ENCODE measurements at places on chromosomes 6 and 20.

GRCh38 chr6:54717849-54718455 lies 128.6 kb upstream of the FAM83B start:
- peak; percentile 24 for DNase-seq

DNA sequence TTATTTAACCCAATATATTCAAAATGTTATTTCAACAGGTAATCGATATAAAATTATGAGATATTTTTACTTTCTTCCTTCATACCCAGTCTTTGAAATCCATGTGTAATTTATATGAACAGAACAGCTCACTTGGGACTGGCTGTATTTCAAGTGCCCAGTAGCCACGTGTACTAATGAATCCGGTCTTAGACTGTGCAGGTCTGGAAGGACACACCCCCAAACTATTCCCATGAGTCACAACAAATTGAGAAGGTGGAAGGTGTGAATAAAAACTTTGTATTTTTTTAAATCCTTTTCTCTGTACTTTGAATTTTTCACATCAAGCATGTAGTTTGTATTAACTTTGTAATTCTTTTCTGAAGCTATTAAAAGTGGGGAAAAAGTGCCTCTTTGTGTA lies 2.8 kb downstream of the UNC5CL start:
- DNase-seq: no peak

- no peak for DNase-seq
Measured at GRCh38 chr20:64055893-64056638, 6.6 kb upstream of the SOX18 start.

DNA sequence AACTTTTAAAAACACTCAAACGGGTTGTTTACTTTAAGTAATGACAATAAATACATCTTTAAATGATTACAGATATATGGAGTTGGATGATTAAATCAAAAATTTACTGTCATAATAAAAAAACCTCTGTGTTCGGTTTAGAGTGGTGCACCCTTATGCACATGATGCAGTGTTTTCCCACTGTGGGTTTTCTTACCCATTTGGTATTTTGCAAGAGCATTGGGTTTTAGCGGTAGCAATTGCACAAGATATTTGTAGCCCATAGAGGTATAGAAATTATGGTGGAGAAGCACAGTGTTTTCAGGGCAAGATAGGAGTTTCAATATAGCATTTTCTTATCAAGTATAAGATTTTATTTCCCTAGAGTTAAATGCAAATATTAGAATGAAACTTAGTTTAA lies 410.8 kb upstream of the PLCB4 start:
- no peak for DNase-seq

DNA sequence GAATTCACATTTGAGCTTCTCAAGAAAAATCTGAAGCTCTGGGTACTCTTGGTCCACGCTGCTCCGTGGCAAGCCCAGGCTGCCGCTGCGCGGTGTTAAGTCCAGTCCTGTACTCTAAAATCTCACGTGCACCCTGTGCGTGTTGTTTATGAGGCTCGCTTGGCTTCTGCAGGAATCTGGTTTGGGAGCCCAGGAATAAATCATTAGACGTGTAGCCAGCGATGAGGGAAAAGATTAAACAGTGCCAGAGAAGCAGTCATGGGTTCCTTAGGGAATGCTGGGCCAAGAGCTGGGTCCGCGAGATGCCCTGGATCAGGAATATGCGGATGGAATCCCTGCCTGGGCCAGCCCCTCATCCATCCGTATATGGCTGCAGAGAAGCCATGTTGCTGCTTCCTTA lies 87.3 kb downstream of the KCNB1 start:
- no peak for DNase-seq

GRCh38 chr6:7172649-7173048 lies 64.9 kb downstream of the RREB1 start:
- no peak for DNase-seq

DNA sequence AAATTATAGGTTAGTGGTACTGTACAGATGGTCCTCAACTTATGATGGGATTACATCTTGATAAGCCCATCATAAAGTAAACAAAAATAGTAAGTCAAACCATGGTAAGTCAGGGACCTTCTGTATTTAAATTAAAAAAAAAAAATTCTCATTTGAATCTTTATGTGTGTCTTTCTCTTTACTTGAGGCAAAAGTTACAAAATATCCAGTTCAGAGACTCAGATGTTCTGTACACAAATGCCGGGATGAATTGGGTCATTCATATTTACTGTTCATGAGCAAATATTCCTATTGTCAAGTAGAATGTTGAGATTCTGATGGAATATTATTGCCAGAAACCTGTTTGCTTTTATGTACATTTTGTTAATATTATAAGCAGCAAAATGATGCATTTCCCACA lies 13.4 kb downstream of the PHACTR2 start:
- DNase-seq: no peak

DNA sequence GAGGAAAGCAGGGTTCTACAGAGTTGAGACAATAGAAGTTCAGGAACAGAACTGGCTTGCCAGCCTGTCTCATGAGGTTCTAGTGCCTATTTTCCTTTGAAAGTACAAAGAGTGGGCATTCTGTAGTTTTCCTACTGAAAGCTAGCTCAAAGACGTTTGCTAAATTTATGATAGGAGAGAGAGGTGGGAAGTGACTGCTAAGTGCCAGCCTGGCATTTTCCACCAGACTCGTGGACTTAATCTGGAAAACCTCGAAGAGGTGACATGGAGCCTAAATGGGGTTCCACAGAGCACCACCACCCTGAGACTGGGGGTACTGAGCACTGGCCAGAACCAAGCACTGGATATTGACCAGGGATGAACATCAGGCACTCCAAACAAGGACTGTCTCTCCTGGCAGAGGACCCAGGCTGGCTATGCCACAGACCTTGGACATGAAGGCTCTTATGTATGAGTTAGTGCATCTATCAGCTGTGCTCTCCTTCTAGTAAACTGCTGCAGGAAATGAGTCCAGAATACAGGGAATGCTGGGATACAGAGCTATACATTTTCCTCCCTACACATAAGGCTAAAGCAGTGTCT lies 7.1 kb downstream of the PEX6 start:
- no peak for DNase-seq

Measured in SW 1271 (cell line).